ENCODE measurements at places on chromosomes 2 and 18. TPM values are rescaled to one million over a fixed set of nuclear protein-coding genes. Genes with fewer than 3 reads are reported as not detected.
A peak's percentile ranks its signal among the peaks of the same experiment; 100 is the strongest.

DNA sequence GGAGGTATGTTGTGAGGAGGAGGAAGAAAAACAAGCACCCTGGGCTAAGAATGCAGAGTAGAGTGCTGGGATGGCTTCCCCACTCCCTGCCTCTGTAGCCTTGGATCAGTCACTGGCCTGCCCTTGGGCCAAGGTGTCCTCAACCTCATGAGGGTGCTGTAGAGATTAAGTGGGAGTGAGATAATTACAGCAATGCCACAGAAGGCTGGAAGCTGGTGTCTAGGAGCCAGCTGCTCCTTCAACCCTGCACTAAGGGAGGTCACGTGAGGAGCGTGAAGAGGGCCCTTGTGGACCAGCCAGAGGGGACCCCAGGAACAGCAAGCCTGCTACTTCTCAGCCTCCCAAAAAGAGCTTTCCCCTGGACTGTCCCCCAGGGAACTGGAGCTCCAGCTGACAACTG is 95.2 kb downstream of the TTC32 start:
- no peak for DNase-seq

- no peak for DNase-seq
Observed at GRCh38 chr18:62289047-62289446, 36.1 kb upstream of the TNFRSF11A start.

DNA sequence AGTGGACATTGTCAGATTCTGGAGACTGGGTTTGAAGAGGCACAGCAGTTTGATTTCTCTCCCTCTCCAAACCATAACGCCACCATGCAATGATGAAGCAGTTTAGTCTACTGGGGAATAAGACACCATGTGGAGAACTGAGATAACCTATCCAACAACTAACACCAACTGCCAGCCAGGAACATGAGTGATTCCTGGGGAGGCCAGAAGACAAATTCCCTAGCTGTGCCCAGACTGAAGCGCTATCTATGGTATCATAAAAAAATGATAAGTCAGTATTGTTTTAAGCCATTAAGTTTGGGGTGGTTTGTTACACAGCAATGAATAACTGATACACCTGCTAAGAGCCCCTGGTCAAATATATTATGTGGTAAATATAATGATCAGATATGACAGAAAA is 129.3 kb downstream of the EXOC6B start:
- DNase-seq = no peak

DNA sequence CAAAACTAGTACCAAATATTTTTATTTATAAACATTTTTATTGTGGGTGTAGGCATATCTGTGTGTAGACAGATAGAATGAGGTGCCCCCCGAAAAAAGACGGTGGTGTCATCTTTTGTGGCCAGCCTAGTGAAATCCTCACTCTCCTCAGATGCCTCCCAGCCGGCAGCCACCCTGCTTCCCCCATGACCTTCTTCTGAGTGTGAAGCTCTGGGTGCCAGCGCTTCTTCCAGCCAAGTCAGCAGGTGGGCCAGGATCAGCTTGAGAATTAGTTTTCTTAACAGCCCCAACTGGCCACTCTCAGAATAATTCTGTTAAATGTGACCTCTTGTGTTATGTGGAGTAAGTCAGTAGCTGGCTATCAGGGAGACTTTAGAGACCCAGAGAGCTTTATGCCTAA is 229.6 kb upstream of the FOSL2 start:
- no peak for DNase-seq

GRCh38 chr18:12598181-12598930 is 59.6 kb downstream of the SPIRE1 start:
- no peak for DNase-seq

GRCh38 chr18:7668392-7668791 is 101.3 kb downstream of the PTPRM start:
- no peak for DNase-seq

DNA sequence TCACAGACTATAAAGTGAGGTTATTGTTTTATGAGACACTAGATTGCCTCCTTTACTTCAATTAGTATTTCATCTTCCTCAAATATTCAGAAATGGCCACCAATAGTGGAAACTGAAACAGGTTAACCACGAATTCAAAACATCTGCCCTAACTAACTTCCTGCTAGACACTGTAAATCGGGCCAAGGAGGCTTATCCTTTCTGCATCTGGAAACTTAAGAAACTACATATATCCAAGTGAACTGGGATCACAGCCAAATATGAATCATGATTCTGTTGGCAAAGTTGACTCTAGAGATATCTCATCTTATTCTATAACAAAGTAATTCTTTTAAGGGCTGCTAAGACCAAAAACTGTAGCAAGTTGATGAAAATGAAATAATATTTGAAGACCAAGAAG is 136.6 kb upstream of the ZC3H15 start:
- DNase-seq = peak; percentile 93

The FSHR gene
- total RNA-seq = not detected

Data from MCF 10A (cell line).